ENCODE measurements at places on chromosomes 12 and 14.

DNA sequence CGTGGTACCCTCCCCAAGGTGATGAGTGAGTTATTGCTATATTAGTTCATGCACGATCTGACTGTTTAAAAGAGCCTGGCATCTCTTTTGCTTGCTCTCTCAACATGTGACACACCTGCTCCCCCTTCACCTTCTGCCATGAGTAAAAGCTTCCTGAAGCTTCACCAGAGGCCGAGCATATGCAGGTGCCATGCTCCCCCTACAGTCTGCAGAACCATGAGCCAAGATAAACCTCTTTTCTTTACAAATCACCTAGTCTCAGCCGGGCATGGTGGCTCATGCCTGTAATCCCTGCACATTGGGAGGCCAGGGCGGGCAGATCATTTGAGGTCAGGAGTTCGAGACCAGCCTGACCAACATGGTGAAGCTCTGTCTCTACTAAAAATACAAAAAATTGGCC, 61.8 kb downstream of the RNFT2 start:
- DNase-seq, result no peak

DNA sequence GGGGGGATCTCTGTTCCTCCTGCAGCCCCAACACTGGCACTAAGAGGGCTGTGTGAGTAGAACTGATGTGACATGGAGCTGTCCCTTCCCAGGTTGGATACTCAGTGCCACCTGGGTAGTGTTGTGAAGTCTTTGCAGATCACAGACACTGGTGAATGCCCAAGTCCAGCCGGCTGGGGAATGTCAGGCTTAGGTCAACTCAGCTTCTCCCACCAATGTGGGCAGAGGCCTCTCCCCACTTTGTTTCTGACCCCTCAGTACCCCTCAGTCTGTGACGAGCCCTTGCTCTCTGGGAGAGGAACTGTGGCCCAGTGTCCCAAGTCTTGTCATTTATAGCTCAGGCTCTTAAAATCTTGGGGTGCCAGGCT, 11.3 kb downstream of the SLC25A29 start:
- DNase-seq, result peak; percentile 22

DNA sequence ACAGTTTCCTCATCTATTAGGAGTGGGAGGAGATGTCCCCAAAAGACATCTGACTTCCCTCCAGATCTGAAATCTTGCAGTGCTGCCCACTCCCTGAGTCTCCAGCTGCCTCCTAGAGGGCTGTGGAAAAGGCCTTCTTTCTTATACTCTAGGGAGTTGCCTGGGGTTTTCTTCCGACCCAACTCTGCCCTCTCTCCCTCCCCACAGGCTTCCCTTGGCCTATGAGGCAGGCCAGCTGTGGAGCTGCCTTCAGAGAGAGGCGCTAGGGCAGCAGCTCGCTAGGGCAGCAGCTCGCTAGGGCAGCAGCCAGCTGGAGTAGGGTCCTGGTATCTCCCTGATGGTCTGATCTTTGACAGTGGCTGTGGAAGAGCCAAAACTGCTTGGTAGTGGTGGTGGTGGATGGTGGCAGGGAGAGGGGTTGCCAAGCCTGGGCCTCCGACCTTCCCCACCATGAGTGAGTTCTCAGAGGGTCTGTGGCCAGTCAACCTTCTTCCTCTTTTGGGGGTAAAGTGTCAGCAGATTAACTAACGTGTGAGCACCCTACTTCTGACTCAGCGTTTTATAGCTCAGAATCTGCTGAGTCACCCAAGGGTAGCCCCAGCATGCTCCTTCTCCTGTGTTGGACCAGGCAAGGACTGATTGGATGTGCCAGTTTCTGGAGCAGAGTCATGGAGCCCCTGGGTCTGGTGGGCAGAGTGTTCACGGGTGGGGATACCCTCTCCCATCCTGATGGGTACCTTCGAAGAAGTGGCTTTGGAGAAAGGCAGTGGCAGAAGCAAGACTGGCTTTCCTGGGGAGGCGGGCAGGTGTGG, 2.3 kb downstream of the SLC48A1 start:
- DNase-seq, result no peak

DNA sequence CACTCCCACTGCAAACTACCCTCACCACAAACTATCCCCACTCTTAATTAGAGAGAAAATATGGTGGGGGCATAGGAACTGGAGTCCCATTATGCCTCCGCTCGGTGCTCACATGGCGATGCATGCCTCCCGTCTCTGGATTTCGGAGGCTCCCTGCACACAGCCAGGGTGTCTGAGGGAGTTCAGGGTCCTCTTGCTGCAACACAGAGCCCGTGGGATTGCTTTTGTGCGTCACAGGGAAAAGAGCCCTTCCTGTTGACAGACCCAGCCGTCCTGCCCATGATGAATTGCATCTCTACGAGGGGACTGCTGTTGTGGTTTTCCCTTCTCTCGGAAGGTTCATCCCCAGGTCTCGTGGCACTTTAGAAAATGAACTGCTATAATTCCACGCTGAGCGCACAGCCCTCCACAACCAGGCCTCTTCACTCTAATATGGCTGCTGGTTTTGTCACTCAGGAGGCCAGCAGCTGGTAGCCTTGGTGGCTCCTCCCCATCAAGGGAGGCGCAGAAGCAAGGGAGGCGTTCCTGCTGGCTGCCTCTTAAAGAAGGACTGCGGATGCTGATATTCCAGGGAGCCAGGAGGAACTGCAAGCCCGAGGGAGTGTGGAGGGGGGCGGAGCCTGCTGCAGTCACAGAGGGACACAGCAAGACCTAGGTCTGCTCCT, 158.0 kb downstream of the KCNA5 start:
- DNase-seq, result peak; percentile 62

Data from Right ventricle myocardium superior (tissue), 1 donor.